Cerebellar nuclear complex (tissue), 1 donor: ENCODE measurements at places on chromosomes 4 and X.
A peak's percentile ranks its signal among the peaks of the same experiment; 100 is the strongest.

DNA sequence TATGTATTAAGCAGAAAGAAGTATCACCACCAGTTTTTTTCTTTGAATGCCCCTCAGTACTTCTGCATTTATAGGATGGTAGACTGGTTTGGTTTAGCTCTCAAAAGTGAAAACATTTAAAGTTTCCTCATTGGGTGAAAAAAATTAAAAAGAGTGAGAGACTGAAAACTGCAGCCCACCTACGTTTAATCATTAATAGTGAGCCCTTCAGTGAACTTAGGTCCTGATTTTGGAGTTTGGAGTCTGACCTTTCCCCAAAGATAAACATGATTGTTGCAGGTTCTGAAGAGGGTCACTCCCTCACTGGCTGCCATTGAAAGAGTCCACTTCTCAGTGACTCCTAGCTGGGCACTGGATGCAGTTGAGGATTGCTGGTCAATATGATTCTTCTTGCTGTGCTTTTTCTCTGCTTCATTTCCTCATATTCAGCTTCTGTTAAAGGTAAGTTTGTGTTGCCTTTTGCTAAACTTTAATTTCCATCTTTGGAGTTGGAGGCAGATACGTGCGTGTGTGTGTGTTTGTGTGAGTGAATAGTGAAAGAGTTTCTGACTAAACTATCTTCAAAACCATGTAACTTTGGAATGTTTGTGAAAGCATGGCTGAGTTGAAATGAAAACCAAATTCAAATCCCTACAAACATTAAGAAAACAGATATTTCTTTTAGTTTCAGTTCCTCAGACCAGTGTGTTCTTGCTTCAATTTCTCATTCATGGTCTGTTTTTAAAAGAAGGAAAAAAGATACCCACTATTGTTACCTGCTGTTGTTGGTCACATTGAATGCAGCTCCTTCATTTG lies at the start of gene MTTP:
MTTP (plus strand) TSS at position 295 of the 795 bp plus-strand sequence; CDS start at position 381, 86 bp downstream.
- DNase-seq = no peak

- DNase-seq = peak; percentile 4
These were observed 151.8 kb downstream of the SLC7A11 start for GRCh38 chr4:138090150-138090917.

- no peak for DNase-seq
These were observed 238.9 kb downstream of the MAML3 start for GRCh38 chr4:139915037-139915436.

DNA sequence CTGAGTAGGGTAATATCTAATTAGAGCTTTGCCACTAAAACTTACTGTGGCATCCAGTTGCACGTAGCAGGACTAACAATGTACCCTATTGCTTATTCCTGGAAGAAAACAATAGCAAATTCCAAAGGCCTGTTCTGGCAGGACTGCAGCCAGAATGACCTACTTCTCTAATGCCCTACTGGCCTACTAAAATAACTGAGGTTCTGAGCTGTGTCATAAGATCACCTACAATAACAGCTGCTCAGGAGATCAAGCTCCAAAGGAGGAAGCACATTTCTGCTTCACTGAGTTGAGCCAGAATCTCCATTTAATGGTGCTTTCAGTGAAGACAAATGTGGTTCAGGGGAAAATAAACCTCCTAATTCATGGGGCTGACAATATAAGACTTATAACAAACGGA lies 42.2 kb upstream of the CXCL8 start:
- DNase-seq = no peak

- no peak for DNase-seq
These were observed 650.8 kb upstream of the DIPK2B start for GRCh38 chrX:45851434-45851991.

DNA sequence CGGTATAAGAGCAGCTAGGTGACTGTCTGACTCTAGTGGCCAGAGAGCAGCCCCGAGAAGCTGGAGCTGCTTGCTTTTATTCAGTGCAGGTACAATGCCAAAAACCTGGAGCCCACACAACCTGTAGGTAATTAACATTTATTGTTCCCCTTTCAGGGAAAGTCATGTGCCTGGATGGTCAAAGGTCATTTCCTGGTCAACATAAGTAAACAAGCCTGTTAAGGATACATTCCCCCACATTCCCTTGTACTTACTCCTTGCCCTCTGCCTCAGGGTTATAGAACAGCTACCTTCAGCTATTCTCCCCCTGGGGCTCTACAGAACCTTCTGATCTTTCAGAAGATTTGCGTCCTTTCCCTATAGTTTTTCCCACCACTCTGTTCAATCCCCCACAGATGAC lies 253.4 kb downstream of the TMA16 start:
- no peak for DNase-seq

DNA sequence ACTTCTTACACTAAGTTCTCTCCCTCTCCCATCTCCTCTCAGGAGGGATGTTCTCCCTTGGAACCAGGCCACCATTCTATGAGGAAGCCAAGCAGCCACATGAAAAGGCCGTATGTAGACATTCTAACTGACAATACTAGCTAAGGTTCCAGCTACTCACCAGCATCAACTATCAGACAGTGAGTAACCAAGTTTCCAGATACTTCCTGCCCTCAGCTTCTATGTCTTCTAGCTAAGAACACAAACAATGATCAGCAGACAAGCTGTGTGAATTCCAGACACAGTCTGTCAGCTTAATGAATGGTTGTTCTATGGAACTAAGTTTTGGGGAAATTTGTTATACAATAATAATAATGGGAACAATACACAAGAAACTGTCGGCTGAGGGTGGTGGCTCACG lies 50.8 kb downstream of the SMIM14 start:
- no peak for DNase-seq

DNA sequence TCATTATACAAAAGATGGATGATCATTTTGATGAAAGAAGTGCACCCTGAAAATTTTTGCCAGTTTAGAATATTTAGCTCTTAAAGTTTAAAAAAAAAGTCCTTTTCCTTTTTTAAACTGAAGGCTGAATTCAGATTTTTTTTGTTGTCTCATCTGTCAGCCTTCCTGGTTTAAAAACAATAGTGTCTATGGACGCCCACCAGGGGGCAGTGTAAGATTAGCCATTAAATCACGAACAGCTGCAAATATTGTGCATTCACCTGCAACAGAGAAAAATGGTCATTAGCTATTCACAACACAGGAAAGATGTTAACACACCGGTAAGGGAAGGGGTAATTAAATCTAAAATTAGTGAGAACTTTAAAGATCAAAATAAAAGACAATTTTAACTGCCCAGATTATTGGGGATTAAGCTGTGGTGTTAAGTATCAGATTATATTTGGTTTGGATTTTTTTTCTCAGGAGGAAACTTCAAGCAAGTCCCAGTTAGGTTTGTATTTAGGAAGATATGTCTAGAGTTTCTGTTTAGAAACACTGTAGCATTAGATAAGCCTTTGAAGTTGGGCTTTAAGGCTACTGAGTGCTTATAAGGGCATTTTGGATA lies 4.4 kb upstream of the CXorf38 start:
- no peak for DNase-seq

DNA sequence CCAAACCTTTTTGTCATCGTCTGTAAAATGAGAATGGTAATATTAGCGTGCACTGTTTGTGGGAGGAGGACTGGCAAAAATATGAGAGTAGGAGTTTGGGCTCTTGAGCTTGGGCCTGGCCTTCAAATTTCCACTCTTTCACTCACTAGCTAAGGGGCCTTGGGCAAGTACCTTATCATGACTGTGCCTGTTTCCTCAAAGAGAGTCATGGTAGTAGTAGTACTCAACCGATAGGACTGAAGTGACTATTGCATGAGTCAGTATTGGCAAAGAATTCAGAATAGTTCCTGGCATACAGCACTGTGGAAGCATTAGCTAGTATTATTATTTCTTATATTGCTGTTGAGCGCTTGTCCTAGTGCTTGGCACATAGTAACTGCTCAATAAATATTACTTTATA lies 16.0 kb upstream of the RBM3 start:
- no peak for DNase-seq

DNA sequence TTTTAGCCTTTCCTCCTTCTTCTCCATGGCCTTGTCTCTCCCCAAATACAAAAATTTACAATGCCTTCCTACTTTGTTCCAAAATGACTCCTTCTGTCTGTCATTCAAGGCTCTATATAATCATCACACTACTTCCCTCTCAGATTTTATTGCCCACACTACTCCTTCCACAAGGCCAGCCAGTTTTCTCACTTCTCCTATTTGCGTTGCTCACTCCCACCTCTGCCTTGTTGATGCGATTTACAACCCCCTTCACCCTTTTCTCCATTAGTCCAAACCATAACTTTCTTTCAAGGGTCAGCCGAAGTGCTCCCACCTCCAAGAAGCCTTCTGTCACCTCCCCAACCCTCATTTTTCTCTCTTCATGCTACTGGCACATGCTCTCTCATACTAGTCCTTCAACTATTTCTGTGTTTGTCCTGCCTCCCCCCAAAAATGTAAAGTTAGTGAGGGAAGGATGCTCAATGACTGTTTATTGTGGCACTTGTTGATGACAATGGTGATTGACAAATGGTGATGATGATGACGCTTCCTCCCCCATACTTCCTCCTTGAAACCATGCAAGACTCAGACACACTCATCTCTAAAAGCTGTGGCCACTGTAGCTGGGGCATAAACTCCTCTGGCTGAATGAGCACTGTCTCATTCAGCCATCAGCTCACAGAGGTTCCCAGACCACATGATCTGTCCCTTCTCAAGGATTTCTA lies 2.7 kb upstream of the XKRX start:
- DNase-seq = no peak

- DNase-seq = no peak
These were observed 24.2 kb upstream of the CAMK2D start for GRCh38 chr4:113785781-113786180.

DNA sequence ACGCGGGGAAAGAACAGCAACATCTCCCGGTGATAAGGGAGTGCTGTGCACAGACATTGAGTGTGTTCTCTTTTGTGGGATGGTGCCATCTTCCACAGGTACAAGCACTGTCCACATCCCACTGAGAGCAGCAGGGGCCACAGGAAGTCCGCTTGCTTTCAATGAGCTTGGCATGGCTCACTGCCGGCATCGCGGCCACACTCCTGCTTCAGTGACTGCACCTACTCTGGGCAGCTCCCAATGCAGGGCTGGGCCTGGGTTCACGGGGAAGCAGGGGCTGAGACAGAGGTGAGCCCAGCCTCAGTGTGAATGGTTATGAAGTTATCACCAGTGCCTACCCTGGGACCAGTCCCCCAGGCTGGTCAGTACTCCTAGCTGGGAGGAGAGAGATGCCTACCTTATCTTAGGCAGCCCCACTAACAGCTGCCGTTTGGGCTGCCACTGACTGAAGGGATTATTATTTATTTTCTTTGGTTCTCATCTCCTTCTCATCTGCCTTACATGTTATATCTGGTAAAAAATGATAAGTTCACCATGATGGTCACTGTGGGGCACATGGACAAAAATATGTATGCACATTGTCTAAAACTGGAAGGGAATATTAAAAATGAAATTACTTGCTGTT lies 99.2 kb downstream of the MGST2 start:
- peak; percentile 4 for DNase-seq
